ENCODE measurements at places on chromosomes 2 and 18. TPM values are rescaled to one million over a fixed set of nuclear protein-coding genes. Genes with fewer than 3 reads are reported as not detected.

Gene LRRTM1
- total RNA-seq = not detected

Gene POU3F3
- not detected for total RNA-seq

Gene DPP10
- total RNA-seq = under 0.01 TPM

Gene IL1RL1
- under 0.01 TPM for total RNA-seq

Gene TMEM17
- total RNA-seq = 2.1 TPM

Gene CD207
- total RNA-seq = 0.11 TPM

Gene FBXO15
- total RNA-seq = 0.09 TPM

Gene PDE11A
- 0.09 TPM for total RNA-seq

Gene VWA3B
- total RNA-seq = not detected

Gene VIL1
- total RNA-seq = not detected

Gene ZNF512
- total RNA-seq = 17.3 TPM

Gene SPEG
- not detected for total RNA-seq

Gene COPS8
- 43.7 TPM for total RNA-seq

Gene FRZB
- 0.43 TPM for total RNA-seq

Gene CTAGE1
- total RNA-seq = not detected

Gene NTSR2
- not detected for total RNA-seq

Gene SPP2
- total RNA-seq = not detected

Gene RESP18
- total RNA-seq = not detected

Gene ST8SIA5
- under 0.01 TPM for total RNA-seq

Gene TRIM43
- not detected for total RNA-seq

Gene FEV
- not detected for total RNA-seq

Gene VWC2L
- not detected for total RNA-seq

Gene IHH
- total RNA-seq = 0.09 TPM

Gene FKBP1B
- 10.5 TPM for total RNA-seq

Gene RAB6D
- total RNA-seq = 0.11 TPM

Gene ANKRD62
- under 0.01 TPM for total RNA-seq

Gene TMEM200C
- total RNA-seq = not detected

Gene SERPINB11
- total RNA-seq = not detected

Gene ZNF142
- 4.9 TPM for total RNA-seq
